ENCODE measurements at places on chromosomes 11 and 22.

- DNase-seq = no peak
Observed at GRCh38 chr11:8092587-8093424, 11.8 kb downstream of the TUB start.

GRCh38 chr11:103536335-103536722 is 427.1 kb downstream of the DYNC2H1 start:
- DNase-seq = no peak

DNA sequence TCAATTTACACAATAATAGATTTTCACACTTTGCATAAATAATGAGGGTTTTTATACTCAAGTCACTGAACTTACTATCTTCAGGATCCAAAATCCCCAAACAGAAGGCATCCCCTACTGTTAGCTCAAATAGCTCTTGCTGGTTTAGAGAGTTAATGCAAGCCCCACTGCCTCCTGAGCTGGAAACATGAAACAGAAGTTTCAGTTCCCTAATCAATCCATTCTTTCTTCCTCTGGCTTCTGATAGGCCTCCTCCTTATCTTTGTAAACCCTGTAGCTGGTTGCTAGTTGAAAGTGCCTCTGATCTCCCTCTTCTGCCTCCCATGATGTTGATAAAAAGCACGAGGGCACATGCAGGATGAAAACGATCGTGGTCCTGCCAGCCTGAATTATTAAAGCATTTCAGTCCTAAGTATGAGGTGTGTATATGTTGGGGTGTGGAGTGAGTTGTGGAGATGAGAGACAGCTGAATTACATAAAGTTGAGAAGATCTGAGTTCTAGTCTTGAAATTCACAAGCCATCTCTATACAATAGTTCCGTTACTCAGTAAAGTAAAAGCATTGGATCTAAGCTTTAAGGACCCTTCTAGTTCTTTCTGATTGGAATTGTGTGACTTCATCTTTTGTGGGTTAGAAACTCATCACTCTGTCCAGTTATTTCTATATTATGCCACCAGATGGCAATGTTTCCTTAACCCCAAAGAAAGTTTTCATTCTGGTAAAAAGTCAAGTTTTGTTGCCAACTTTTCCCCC is 35.0 kb upstream of the EHF start:
- DNase-seq = no peak

DNA sequence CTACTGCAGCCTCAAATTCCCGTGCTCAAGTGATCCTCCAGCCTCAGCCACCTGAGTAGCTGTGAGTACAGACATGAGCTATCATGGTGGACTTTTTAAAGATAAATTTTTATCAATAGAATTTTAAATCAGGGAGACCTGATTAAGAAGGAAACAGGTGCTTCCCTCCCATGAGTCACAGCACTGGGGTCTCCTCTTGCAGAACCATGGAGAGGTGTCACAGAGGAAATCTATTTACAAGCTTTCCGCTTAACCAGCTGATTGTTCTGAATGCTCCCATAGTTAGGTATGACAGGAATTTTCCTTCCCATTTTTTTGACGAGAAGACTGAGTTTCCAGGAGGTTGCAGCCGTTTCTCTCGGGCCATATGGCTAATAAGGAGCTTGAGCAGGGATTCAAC is 516.1 kb downstream of the MIAT start:
- DNase-seq = no peak

- no peak for DNase-seq
Observed at GRCh38 chr11:77669848-77670511, 32.4 kb upstream of the CLNS1A start.

GRCh38 chr11:114326776-114327175 is 30.6 kb downstream of the NNMT start:
- DNase-seq = no peak

GRCh38 chr11:17786824-17787525 is 52.4 kb downstream of the KCNC1 start:
- DNase-seq = no peak

- DNase-seq = no peak
Observed at GRCh38 chr11:122096272-122097112, 19.5 kb downstream of the BLID start.

DNA sequence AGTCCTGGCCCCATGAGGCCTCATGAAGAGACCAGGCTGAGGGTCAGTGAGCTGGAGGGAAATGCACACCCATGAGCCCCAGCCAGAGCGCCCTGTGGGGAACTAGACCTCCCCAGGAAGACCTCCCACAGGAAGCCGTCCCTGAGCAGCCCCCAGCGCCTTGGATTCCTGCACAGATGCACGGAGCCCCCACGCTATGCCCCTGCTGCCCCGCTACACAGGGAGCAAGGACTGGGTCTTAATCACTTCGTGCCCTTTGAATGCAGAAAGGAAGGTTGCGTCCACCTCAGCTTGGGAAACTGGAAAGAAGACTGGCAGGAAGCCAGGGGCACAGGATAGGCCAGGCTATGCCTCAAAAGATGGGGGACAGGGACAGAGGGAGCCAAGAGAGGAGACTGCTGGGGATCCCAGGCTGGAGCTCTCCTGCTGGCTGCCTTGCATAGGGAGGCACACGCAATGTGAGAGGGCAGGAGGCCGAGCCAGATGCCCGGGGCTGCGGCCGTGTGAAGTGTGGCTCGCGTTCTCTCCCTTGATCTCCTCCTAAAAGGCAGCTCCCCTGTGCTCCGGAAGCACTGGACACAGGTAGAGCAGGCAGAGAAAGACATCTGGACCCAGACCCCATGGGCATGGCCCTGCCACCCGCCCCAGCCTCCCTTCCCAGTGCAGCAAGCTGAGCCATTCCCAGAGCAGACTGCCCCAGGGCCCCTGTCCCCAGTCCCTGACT is 32.8 kb downstream of the MACROD1 start:
- DNase-seq = no peak

DNA sequence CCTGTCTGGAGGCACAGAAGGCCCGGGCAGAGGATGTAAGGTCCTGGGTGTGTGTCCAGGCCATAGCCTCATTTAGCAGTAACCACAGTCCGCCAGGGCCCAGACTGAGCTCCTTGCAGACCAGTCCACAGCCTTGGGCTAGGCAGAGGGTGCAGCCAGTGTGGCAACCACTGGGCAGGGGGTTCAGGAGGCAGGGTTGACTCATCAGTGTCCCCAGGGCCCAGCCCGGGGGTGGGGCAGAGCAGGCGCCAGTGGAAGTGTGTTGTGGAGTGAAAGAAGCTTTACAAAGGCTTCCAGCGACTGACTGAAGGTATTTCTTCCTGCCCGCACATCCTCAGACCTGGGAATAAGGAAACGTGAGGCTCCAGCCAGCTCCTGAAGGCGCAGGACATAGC is 27.7 kb upstream of the WNT11 start:
- DNase-seq = no peak

DNA sequence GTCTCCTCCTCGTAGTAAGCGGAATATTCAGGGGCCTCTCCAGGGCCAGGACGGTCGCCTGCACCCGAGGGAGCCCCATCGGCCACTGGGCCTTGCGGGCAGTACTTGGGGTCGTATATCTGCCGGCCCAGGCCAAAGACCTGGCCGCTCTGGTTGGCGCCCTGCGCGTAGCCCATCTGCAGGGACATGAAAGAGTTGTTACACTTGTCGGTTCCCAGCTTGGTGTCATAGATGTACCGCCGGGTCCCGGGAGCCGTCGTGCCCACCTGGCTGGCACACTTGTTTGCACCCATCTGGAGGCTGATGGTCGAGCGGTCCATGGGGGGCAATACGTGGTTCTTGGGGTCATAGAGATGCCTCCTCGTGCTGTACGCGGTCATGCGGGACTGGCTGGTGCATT is 19.4 kb upstream of the SPATA19 start:
- DNase-seq = no peak

DNA sequence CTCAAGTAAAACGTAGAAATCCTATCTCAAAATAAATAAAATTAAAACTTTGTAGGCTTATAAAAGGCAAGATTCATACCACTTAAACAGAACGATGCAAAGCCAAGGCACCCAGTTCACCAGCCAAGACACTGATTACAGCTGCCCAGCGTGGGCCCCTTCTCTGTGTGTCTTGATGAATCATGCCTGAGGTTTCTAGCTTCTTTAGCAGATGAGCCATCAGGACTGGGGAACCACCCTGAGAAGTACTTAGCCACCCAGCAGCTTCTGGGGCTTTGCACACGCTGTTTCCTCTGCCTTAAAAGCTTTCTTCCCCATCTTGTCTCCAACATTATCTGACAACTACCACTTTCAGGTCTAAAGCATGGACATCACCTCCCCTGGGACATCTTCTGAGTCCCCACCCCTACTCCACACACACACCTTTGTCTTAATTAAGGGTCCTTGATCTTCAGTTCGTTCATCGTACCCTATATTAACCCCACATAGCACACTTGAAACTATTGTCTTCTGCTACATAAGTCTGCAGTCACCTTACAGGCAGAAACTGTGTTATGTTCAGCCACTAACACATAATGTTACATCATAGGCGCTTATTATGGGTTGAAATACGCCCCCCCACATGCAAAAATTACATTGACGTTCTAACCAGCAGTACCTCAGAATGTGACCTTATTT is 8.7 kb upstream of the LAYN start:
- no peak for DNase-seq

DNA sequence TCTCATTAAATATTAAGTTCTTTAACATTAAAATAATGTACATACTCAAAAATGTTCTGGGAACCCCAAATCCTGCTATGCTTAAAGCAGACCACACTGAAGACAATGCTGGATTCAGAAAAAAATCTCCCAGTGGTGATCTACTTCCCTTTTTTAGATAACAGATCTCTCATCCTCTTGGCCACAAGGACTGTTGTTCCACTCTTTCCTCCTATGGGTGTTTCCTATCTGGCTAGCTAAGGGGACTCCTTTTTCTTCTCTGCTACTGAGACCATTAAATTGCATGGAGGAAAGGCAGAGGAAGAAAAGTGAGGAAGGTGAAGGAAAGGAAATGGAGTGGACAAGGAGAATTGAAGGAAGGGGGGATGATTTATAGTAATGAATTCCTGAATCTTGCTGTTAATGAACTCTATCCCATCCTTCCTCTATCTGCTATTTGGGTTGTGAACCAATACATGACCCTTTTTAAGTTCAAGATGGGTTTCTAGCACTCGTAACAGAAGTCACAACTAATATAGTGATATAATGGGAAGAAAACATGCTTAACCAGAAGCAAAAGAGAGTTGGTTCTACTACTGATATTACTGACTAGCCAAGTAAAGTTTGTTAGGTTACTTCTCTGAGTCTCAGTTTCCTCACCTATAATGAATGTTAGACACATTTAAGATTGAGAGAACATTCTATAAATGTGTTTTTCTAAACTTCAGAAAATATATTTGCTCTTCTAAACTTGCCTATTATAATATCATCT is 53.2 kb downstream of the PIK3C2A start:
- no peak for DNase-seq

- no peak for DNase-seq
Observed at GRCh38 chr11:44324749-44325525, 15.0 kb upstream of the ALX4 start.

DNA sequence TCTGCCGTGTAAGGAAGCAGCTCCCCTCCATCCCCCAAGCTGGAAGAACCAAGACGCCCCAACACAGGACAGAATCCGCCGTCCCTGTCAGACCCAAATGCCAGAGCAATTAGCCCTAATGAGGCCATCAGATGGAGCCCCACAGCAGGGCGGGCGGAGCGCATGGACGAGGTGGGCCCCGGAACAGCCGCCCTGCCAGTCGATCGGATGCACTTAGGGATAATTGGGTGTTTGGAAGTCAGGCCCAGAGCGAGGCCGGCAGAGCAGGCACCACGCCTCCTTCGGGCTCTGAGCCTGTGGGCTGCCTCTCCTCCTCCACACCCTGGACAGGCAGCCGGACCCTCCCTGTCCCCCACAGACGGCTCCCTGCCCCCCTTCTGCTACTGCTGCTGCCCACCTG is 5.5 kb upstream of the TH start:
- DNase-seq = no peak

DNA sequence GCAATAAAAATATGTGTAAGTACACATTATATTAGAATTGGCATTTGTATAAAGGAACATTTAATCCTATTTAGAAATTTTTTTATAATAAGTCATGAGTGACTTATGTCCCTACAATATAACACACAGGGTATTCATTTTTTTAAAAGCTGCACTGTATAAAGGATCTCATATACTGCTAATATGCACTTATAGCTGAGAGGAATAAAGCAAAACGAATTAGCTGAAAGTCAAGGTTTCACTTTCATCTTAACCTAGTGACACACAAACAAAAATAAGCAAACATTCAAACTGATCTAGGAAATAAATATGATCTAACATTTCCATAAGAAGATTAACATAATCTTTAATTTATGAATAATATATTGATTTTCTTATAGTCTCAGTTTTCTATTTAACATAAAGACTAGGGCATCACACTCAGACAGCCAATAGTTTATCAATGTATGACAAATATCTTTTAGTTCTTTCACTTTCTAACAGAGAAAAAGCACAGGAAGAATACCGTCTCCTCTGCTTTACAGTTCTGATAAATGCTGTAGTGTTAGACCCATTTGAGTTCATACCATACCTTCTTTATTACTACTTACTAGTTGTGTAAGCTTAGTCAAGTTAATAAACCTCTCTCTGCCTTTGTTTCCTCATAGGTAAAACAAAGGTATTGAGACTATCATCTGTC is 42.9 kb downstream of the DCDC1 start:
- no peak for DNase-seq

GRCh38 chr11:116525961-116526495 is 246.8 kb downstream of the BUD13 start:
- DNase-seq = no peak

GRCh38 chr11:6653097-6653496 is 2.5 kb downstream of the DCHS1 start:
- DNase-seq = no peak

- no peak for DNase-seq
Observed at GRCh38 chr22:45389546-45389945, 23.9 kb downstream of the SMC1B start.

DNA sequence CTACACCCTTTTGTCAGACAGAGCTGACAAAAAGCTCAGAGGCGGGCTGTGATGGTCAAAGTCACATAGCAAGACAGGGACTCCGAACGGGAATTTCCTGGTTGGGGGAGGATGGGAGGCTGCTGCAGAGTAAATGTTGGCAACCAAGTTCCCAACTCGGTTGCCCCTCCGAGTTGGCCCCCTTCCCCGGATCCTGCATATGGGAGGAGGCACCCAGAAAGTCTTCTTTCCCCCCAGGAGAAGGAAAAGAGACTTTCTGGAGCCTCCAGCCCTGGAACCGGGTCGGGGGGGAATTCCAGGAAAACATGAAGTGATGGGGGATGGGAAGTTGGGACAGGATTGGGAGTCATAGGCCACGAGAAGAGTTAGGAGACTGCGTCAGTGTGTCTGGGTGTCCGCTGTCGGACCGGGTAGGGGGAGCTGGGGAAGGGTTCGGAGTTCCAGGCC is 614 bp downstream of the SELENOM start:
- no peak for DNase-seq

Data from stimulated activated CD8-positive, alpha-beta memory T cell treated with anti-CD3 and anti-CD28 coated beads, Interleukin-4, amount 100 ng/mL, for 1 hour (primary cell).